Activated T-cell treated with anti-CD3 and anti-CD28 coated beads, Interleukin-2, amount 50 U/mL, for 48 hours (primary cell): ENCODE measurements at places on chromosomes 1 and 21.

- DNase-seq: no peak
Measured at GRCh38 chr1:71850936-71851335, 431.4 kb downstream of the NEGR1 start.

DNA sequence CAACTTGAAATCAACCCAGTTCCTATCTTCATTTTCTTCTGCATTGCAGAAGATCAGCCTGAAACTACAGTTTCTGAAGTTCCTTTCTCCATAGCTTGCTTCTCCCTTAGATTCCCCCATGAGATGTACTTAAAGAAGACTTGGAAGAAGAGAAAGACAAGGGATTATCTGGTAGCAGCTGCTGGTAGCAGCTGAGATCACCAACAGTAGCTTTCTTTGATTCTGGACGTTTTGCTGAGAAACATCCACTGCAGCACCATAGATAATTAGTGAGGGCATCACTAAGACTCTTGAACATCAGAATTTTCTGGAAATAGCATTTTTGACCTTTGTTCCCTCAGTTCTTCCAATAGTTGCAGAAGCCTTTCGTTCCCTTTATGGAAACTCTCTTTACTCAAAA is 465 bp upstream of the CFHR3 start:
- no peak for DNase-seq

DNA sequence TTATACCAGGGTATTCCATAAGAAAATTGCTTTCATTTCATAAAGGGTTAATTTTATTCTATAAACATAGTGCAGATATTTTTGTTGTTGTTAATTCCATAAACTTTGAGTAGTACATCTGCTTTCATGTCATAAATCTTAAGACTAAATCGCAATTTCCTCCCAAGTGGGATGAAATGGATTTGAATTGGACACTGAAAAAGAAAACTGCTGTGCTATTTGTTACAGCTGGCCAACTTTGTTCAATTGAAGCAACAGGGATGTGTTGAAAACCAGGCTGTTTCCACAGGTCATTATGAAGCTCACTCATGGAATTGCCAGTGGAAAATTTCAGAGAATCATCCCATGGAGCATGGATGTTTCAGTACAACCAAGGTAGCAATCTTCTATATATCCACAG is 252.5 kb upstream of the RGS18 start:
- DNase-seq: no peak

- peak; percentile 11 for DNase-seq
Measured at GRCh38 chr1:53069663-53070327, 7.8 kb downstream of the PODN start.

GRCh38 chr1:27157194-27157593 is 2.3 kb upstream of the SLC9A1 start:
- DNase-seq: no peak
